ENCODE measurements at places on chromosomes 1 and 21.

DNA sequence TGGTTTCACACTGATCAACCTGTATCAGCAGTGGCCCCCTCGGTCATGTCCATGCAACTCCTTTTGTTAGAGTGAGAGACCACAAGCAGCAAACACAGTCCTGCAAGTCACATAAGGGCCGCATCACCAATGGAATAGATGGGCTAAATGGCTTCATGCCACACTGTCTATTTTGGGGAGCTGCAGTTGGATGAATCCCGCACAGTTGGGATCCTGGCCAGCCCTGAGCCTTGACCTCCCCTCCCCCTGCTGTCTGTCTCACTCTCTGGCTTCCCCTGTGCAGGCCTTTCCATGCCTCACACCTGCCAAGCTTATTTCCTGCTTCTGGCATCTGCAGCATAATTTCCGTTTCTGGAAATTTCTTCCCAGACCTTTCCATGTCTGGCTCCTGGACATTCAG lies 57.0 kb downstream of the CNIH3 start:
- no peak for DNase-seq

DNA sequence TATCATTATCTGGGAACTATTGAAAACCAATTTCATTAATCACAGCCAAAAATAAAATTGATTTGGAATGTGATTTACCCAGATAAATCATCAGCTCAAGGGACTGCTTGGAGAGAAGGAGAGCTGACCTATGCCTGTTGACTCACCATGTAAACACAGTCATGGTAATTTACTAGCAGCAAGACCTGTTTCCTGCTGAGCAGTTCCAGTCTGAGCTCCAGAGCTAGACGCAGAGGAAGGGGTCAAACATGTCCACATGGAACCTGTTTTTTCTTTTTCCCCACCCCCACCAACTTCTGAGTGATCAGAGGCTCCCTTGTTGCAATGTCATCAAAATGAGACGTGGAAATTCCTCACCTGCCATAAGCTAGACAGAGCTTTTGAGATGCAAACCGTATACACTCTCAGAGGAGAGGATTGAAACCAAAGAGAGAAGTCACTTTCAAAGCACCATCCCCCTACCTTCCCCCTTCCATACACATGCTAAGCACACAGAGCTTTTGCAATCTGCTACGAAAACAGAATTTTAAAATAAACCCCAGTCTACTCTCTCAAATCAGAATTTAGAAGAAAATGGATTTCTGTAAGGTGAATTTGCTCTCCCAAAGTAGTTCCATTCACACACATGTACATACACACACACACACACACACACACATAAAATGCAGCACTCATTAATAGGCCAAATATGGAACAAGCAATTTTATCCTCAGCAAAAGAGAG lies 55.9 kb upstream of the PTGFRN start:
- DNase-seq = no peak

- no peak for DNase-seq
Observed at GRCh38 chr1:198268784-198269645, 112.2 kb downstream of the NEK7 start.

DNA sequence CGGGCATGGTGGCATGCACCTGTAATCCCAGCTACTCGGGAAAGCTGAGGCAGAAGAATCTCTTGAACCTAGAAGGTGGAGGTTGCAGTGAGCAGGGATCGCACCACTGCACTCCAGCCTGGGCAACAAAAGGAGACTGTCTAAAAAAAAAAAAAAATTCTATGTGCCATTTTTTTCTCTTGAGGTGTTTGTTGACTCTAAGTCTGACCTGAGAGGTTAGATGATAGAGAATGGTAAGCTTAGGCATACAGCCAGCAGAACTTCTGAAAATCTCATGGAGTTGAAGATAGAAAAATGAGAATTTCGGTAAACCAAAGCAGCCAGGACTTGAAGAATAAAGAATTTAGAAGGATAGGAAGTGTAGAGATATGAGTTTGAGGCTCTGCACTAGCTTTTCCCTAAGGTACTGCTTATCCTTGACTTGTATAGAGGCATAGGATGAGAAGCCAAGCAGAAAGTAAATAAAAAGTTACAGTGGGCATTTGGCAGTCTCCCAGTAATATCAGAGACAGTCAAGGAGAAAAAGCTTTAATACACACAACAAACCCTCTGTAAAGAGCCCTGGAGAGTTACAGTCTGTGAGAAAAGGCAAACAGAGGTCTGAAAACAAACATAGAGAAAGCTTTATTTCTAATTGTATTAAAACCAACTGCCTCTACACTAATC lies 24.3 kb downstream of the F13B start:
- DNase-seq = no peak

GRCh38 chr1:233094269-233094668 lies 143.9 kb downstream of the NTPCR start:
- no peak for DNase-seq

DNA sequence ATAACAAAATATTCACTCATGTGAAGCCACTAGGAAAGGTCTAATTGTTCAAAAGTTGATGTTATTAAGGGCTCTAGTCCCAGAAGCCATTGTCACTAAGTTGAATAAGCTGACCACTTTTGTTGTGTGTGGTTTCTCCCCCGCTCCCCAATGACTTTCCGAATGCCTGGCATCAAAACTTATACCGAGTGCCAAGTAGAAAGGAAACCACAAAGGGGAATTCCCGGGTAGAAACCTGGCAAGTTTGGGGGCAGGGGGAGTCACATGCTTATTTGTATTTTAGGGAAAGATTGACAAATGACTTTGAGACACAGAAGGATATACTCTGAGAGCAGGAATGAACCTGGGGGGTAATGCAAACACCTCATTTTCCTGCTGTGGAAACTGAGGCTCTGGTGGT lies 154.1 kb downstream of the TGFBR3 start:
- peak; percentile 76 for DNase-seq
